Neural crest cell (in vitro differentiated cells): ENCODE measurements at places on chromosomes 3 and 15. TPM values are rescaled to one million over a fixed set of nuclear protein-coding genes. Genes with fewer than 3 reads are reported as not detected.
A peak's percentile ranks its signal among the peaks of the same experiment; 100 is the strongest.

FOXL2NB gene
- total RNA-seq: not detected in 2 replicates

MST1R gene
- total RNA-seq: 1.4 and 2.6 TPM in 2 replicates

EFHB gene
- 1.2 and 3.0 TPM in 2 replicates for total RNA-seq

THRB gene
- total RNA-seq: 0.65 and 0.77 TPM in 2 replicates

DNA sequence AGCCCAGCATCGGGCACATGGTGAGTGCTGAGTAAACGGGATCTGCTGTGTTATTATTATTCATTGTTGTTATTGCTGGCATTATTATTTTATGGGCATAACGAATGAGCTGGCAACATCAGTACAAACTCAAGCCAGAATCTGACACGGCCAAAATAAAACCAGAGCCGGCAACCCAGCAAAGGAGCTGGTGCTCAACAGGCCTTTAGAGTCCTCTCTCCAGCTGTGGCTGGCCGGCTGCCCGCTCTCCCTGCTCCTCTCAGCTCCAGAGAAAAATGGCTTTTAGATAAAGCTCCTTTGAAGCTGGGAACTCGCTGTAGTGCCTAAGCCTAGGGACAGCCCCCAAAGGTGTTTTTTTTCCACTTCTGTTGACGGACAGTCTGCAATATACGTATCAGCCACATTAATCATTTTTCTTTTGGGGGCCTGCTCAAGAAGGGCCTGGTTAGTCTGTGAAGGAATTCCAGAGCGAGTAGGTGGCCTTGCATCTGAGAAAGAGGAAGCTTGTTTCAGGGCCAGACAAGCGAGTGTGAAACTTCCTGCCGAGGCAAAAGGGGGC is 193.9 kb upstream of the UBE2E1 start:
- no peaks in the 10 kb centered on the region for H3K27me3 ChIP-seq
- no peaks in the 10 kb centered on the region for H3K36me3 ChIP-seq
- no peak overlapping the region for H3K4me3 ChIP-seq
- no peak overlapping the region for H3K27ac ChIP-seq
- no peak for DNase-seq

GRCh38 chr3:45023675-45024074 is 2.4 kb upstream of the CLEC3B start:
- DNase-seq: no peak
- no peaks in the 10 kb centered on the region for H3K36me3 ChIP-seq
- H3K27ac ChIP-seq: no peak overlapping the region
- H3K27me3 ChIP-seq: peaks cover 3% of the 10 kb centered on the region
- H3K4me1 ChIP-seq: peaks cover 9% of the 10 kb centered on the region

DNA sequence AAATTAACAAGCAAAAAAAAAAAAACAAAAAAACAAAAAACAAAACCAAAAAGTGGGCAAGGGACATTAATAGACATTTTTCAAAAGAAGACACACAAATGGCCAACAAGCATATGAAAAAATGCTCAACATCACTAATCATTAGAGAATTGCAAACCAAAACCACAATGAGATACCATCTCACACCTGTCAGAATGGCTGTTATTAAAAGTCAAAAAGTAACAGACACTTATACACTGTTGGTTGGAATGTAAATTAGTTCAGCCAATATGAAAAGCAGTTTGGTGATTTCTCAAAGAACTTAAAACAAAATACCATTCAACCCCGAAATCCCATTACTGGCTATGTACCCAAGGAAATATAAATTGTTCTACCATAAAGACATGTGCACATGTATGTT is 222.4 kb upstream of the CD96 start:
- peaks cover 3% of the 10 kb centered on the region for H3K4me1 ChIP-seq
- DNase-seq: no peak
- H3K36me3 ChIP-seq: no peaks in the 10 kb centered on the region
- no peaks in the 10 kb centered on the region for H3K27me3 ChIP-seq
- no peak overlapping the region for H3K27ac ChIP-seq
- no peak overlapping the region for H3K4me3 ChIP-seq

DNA sequence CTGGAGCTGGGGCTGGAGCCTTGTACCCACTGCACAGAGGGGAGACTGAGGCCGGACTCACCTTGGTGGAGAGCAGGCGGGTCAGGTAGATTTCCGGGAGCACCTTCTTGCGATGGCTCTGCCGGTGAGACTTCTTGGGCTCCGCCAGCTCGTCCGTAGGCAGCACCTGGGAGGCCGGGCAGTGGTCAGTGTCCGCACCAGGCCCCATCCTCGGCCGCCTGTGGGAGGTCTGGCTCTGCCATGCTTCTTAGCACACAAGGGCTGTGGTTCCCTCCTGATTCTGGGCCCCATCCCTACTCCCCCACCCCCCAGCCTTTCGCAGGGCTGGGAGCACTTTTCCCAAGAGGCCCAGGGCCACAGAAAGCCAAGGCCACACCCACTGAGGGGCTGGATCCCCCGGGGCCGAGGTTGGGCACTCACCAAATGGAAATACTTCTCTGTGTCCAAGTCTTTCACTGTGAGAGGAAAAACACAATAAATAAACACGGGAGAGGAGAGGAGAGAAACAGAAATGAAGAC is 17.4 kb downstream of the H1-8 start:
- H3K36me3 ChIP-seq: no peaks in the 10 kb centered on the region
- no peaks in the 10 kb centered on the region for H3K27me3 ChIP-seq
- peak overlapping the region; percentile 27 for H3K27ac ChIP-seq
- peak overlapping the region; percentile 0 for H3K4me3 ChIP-seq
- no peak for DNase-seq

DNA sequence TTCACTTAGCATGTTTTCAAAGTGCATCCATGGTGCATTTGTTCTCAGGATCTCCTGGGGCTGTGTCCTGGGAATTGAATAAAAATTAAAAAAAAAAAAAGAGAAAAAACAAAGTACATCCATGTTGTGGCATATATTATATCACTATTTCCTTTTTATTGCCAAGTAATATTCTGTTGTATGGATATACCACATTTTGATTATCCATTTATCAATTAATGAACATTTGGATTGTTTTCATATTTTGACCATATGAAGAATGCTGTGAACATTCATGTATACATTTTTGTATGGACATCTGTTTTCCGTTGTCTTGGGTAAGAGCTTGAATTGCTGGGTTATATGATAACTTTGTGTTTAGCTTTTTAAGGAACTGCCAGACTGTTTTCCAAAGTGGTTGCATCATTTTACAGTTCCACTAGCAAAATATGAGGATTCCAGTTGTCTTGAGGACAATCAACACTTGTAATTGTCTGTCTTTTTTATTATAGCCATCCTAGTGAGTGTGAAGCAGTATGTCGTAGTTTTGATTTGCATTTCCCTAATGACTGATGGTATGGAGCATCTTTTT is 44.5 kb downstream of the CTDSPL2 start:
- H3K27ac ChIP-seq: no peak overlapping the region
- H3K4me3 ChIP-seq: no peak overlapping the region
- H3K4me1 ChIP-seq: peaks cover 3% of the 10 kb centered on the region

DNA sequence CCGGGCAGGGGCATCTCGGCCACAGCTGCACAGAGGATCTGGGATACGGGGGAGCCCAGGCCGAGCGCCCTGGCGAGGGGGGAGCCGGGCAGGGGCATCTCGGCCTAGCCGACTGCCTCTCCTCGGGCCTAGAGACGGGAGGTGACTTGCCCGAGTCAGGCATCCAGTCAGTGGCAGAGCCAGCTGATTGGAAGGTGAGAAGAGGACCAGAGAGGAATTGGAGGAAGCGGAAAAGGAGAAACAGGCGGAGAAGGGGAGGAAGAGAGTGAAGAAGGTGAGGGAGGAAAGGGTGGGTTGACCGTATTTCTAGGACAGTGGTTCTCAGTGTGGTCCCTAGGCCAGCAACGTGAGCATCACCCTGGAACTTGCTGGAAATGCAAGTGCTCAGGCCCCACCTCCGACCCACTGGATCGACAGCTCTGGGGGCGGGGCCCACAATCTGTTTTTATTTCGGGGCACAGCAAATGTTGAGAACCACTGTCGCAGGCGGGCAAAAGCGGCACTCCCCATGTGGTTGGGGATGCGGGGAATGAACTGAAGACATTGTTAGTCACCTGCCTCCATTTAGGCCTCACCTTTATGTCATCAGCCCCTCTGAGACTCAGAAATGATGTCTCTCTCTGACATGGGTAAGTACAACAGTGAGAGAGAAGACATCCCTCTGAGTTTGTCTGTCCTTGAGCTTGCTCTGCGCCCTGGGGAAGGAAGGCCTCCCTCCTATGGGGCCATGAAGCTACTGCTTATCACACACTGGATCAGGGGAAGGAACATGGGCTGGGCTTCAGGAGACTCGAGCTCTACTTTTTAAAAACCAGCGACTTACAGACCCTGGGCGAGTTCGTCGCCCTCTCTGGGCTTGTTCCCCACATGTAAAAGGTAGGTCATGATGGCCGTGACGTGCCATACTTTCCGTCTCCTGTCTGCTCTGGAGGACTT is 1.0 kb upstream of the MELTF start:
- peaks cover 44% of the 10 kb centered on the region for H3K27me3 ChIP-seq
- peak overlapping the region; percentile 58 for H3K4me3 ChIP-seq
- H3K27ac ChIP-seq: no peak overlapping the region
- peaks cover 3% of the 10 kb centered on the region for H3K4me1 ChIP-seq
- no peaks in the 10 kb centered on the region for H3K36me3 ChIP-seq

- no peak for DNase-seq
- no peak overlapping the region for H3K27ac ChIP-seq
- H3K4me3 ChIP-seq: no peak overlapping the region
- peaks cover 18% of the 10 kb centered on the region for H3K27me3 ChIP-seq
- peaks cover 7% of the 10 kb centered on the region for H3K36me3 ChIP-seq
- H3K4me1 ChIP-seq: peaks cover 35% of the 10 kb centered on the region
These were observed 1.9 kb upstream of the UBR1 start for GRCh38 chr15:43107751-43108150.

GRCh38 chr15:70512772-70513362 is 250.5 kb downstream of the UACA start:
- peaks cover 6% of the 10 kb centered on the region for H3K36me3 ChIP-seq
- no peak overlapping the region for H3K27ac ChIP-seq
- peaks cover 21% of the 10 kb centered on the region for H3K4me1 ChIP-seq
- peak; percentile 25 for DNase-seq

DNA sequence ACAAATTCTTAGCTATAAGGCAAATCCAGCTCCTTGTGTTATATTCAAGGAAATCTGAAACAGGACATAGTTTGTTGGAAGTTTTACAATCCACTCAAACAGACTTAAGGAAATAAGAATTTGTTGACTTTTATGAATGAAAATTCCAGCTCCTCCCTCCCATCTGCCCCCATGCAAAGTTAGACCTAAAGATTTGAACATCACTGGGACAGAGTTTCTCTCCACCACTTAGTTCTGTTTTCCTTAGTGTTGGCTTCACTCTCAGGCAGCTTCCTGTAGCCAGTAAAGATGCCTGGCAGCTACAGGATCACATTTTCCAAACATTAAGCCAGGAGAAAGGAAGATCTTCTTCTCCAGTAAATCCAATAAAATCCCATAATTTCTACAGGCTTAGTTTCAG is 265.0 kb downstream of the TAFA4 start:
- H3K36me3 ChIP-seq: no peaks in the 10 kb centered on the region
- no peak for DNase-seq
- peaks cover 2% of the 10 kb centered on the region for H3K27me3 ChIP-seq
- H3K27ac ChIP-seq: no peak overlapping the region
- H3K4me3 ChIP-seq: no peak overlapping the region

GRCh38 chr15:63880744-63881143 is 47.0 kb upstream of the HERC1 start:
- no peaks in the 10 kb centered on the region for H3K36me3 ChIP-seq
- H3K4me3 ChIP-seq: no peak overlapping the region
- no peak overlapping the region for H3K27ac ChIP-seq
- no peaks in the 10 kb centered on the region for H3K27me3 ChIP-seq
- no peak for DNase-seq

GRCh38 chr3:182973047-182973446 is 7.3 kb downstream of the DCUN1D1 start:
- DNase-seq: no peak
- H3K4me3 ChIP-seq: no peak overlapping the region
- no peak overlapping the region for H3K27ac ChIP-seq
- H3K27me3 ChIP-seq: no peaks in the 10 kb centered on the region
- peaks cover 3% of the 10 kb centered on the region for H3K36me3 ChIP-seq

- no peaks in the 10 kb centered on the region for H3K36me3 ChIP-seq
- no peaks in the 10 kb centered on the region for H3K4me1 ChIP-seq
- H3K4me3 ChIP-seq: no peak overlapping the region
- H3K27me3 ChIP-seq: no peaks in the 10 kb centered on the region
These were observed 37.9 kb upstream of the TNFAIP8L3 start for GRCh38 chr15:51132384-51133139.
